Stimulated activated CD8-positive, alpha-beta memory T cell treated with anti-CD3 and anti-CD28 coated beads, Interleukin-7, amount 100 ng/mL, for 1 hour (primary cell): ENCODE measurements at places on chromosomes 2 and 18.

GRCh38 chr18:80229363-80229762 is 18.0 kb downstream of the PARD6G start:
- DNase-seq, result no peak

- no peak for DNase-seq
Observed at GRCh38 chr2:158616480-158617000, 159.8 kb downstream of the PKP4 start.

DNA sequence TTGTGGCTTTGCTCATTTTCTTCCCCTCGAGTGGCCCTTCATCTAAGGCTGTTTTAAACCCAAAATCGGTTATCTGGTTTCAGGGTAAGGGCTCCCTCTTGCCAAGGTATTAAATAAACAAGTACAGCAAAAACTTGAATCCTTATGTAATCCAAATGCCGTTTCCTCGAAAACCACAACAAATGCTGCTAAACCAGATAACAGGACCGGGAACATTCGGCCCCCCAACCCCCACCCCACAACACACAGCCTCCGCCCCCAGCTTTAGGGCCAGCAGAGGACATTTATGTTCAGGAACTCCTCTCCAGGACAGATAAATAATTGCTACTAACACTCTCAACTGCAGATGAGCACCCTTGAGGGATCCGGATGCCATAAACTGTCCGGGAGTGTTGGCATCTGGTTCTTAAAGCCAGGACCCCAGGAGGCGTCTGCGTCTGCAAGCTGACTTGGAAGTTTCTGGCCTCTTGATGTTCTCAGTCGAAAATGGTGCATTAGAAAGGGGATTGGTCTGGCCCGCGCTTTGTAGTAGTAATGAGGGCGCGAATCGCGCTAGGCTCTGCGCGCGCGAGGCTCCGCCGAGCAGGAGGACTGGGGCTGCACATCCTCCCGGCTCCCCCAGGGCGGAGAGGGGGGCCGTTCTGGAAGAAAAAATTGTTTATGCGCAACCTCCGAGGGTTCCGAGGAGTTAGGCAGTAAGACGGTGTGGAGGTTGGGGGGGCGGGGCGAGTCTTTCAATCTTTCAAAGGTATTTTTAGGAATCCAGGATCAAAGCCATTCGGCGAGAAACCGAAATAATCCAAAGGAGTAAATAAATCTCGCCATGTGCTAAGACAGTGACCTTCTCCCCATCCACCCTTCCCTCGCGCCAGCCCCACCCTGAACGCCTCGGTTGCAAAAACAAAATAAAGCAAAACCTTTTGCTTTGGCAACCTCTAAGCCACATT is 3.9 kb upstream of the ID2 start:
- DNase-seq, result no peak

DNA sequence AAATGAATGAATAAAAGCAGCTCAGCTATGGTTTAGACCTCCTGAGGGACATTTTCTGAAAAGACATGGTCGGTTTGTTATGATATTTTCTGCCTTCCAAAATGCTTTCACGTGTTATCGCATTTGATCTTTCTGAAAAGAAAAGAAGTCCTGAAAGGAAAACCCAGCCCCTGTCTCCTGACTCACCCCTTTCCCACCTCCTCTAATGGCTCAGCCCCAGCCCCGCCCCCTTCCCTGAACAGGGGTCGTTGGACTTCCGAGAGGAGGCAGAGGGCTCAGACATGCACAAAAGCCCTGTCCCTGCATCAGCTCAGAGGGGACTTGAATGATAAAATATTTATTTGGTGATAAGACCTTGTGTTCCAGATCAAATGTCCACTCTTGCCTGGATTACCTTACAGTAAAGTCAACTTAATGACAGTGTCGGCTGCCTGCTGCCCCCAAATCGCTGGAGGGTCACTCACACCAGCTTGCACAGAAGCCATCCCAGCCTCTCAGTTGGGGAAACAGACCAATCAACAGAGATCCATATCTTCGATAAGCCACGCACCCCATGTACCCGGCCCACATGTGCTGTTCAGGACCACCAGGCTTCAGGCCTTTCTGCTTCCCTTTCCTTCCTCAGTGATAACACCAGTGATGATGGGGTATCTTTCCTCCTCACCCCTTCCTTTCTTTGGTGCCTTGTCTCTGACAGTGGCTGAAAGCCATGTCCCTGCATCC is 69.6 kb downstream of the CLHC1 start:
- DNase-seq, result no peak

DNA sequence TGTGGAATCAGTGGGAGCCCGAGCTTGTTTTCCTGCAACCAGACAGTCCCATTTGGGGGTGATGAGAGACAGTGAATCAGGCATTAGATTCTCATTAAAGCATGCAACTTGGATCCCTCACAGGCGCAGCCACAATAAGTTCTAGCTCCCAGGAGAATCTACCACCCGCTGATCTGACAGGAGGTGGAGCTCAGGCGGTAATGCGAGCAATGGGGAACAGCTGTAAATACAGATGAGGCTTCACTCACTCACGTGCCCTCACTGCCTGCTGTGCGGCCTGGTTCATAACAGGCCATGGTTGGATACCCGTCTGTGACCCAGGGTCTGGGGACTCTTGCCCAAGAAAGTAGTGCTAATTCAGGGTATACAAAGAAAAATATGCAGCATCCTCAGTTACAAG is 144.8 kb upstream of the RGPD4 start:
- no peak for DNase-seq

DNA sequence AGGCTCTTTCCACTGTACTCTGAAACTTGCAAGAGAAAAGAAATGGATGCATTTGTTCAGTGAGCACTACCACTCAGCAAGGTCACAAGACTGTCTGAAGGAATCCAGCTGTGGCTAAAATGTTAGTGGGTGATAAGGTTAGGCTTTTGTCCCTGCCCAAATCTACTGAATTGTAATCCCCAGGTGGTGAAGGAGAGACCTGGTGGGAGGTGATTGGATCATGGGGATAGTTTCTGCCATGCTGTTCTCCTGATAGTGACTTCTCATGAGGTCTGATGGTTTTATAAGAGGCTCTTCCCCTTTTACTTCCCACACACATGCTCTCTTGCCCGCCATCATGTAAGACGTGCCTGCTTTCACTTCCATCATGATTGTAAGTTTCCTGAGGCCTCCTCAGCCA is 68.2 kb downstream of the ZNF385B start:
- DNase-seq, result no peak

DNA sequence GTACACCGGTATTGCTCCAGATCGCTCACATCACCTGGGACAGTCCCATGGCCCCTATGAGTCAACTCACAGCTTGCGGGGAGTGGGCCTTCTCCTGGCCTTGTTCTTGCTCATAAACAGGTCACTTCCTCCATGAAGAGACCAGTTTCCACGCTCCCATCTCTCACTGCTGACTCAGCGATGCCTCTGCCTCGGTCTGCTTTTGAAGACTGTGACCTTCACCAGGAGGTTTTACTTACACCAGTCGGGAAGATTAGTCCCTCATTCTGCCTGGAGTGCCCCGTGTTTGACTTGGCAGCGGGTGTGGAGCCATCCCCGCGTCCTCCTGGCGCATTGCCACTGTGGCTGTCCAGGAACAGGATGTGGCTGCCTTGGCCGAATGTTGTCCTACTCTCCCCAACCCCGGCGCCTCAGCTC is 159.8 kb downstream of the RHBDD1 start:
- no peak for DNase-seq

DNA sequence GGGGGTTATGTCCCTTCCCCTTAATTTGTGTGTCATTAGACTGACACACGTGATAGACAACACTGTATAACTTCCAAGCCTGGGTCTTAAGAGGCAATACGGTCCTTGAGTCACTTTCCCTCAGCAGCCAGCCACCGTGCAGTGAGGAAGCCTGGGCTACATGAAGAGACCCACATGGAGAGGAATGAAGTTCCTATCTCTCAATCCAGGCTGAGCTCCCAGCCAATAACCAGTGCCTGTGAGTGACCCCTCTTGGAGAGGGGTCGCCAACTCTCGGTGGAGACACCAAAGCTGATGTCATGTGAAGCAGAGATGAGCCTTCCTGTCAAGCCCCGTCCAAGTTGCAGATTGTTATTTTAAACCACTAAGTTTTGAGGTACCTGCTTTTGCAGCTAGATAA is 5.7 kb upstream of the WDSUB1 start:
- DNase-seq, result no peak

DNA sequence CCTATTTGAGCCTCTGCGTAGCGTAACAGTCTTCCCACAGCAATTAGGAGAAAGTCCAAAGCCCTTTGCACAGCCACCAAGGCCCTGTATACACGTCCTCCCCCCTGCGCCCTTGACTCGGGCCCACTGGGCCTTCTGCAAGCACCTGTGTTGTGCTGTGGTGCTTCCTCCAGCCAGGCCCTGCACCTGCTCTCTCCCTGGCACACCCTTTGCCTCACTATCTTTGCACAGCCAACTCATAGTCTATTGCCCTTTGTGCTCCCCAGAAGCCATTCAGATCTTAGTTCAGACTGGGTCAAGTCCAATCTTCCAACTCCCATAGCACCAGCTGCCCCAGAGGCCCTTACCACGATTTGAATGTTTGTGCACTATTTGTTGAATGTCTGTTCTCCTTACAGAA is 271.6 kb upstream of the MGAT5 start:
- no peak for DNase-seq

DNA sequence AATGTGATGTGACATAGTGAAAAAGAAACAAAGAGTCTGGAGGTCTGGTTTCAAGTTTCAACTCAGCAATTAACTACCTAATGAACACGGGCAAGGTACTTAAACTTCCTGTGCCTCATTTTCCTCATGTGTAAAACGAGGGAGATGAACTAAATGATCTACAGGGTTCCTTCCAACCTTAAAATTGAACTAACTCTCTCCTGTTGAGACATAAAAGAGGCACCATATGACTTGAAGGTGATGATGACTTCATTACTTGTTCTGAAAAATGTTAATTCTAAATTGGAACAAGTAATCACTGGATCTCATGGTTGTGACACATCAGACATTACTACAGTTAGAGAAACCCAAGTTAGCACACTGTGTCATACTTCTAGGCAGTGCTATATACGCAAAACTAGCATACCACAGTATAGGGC is 8.9 kb upstream of the REL start:
- no peak for DNase-seq

DNA sequence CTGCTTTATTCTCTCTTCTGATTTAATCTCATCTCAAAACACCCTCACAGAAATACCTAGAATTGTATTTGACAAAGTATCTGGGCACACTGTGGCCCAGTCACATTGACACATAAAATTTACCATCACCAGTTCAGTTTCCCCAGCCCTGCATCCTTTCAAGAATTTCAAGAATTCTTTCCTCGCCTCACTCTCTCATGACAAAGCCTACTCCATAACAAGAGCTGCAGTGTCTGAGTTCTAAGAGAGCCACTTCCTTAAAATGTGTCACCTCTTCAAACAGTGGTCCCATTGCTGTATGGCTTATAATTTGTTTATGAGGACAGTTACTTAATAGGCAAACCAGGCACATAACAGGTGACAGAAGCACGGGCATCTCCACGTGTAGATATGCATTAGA is 90.9 kb upstream of the STK39 start:
- no peak for DNase-seq
